ENCODE measurements at places on chromosomes 7 and 10.

DNA sequence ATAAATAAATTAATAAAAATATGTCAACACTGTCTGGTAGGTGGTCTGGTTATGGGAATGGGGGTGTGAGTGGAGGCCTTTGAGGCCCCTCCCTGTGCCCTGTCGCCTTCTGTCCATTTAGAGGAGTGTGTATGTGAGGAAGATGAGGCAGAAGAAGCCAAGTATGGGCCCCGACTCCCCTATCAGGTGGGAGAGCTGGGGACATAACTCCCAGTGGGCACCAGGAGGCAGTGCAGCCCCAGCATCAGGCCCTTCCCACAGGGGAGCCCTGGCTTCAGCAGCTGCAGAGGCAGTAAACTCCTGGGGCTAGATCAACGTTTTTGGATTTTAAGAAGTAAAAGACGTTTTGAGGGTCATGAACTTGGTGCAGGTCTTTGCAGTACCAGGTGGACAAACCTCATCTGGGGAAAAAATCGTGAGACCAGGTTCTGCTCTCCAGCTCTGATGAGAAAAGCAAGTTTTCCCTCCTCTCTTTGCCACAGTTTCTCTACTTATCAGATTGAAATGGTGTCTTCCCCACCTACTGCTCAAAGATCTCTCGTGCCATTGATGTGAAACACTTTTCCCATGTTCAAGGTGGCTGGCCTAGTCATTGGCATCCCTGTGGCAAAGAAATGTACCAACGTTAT, 167.8 kb upstream of the EEPD1 start:
- DNase-seq: peak; percentile 68

DNA sequence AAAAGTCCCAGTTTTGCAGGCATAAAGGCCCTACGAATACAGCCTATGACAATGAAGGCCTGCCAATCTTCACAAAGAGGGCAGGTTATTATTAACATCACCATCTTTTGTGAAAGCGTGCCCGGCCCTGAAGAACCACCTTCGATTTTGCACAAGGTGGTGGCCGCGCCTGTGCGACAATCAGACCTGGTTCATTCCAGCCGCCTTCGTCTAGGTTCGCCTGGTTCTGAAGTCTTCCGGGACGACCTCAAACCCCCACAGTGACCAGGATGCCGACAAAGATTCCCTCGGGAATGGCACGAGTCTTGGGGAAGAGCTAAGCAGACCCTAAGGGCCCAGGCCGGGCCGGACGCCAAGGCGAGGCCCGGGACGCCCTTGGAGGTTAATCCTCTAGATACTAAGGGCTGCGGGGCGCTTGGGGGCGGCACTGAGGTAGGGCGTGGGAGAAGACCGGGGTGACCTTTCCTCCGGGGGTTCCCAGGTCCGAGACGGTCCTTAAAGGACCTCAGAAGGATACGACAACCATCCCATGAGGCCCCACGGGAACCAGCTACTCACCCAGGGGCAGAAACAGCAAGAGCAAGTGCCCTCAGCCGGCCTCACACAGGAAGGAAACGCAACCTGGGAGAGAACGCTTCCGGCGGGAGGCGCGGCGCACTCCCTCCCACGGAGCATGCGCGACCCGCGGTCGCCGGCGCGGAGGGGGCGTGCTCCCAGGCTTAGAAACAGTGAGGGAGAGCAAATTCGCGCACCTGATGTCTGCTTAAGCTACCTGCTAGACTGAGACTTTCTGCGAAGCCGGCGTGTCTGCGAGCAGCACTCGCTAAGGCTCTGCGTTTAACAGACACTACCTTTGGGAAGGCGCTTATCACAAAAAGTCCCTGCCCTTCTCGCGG, at the start of gene ATAD1:
TSS of gene ATAD1 (minus strand) at position 618 of the 896 bp plus-strand sequence. CDS start 3,627 bp downstream, outside the sequence.
- DNase-seq: peak; percentile 90

DNA sequence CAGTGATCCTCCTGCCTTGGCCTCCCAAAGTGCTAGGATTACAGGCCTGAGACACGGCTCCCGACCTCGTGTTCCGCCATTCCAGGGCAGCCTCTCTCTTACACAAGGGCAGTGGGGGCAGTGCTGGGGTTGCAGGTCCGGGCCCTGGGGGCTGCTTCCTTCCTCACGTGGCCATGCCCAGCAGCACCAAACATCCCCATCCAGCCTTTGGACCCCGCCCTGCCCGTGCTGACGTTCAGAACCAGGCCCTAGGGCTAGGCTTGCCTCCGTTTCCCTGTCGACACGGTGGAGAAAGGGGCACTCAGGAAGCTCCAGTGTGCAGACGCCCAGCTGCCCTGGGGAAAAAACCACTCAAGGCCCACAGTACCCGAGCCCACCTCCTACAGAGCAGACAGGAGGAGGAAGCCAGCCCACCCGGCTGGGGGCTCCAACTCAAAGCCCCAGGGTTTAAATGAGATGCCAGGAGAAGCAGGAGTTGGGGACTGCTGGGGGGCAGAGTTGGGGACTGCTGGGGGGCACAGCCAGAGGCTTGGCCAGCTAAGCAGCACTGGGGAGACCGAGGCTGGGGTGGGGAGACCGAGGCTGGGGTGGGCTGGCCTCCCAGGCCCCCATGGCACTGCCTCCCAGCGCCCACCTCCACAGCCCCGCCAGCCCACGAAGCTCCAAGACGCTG, 35.9 kb downstream of the ADAP1 start:
- no peak for DNase-seq

- peak; percentile 32 for DNase-seq
Observed at GRCh38 chr7:44853391-44853790, 5.5 kb upstream of the H2AZ2 start.

DNA sequence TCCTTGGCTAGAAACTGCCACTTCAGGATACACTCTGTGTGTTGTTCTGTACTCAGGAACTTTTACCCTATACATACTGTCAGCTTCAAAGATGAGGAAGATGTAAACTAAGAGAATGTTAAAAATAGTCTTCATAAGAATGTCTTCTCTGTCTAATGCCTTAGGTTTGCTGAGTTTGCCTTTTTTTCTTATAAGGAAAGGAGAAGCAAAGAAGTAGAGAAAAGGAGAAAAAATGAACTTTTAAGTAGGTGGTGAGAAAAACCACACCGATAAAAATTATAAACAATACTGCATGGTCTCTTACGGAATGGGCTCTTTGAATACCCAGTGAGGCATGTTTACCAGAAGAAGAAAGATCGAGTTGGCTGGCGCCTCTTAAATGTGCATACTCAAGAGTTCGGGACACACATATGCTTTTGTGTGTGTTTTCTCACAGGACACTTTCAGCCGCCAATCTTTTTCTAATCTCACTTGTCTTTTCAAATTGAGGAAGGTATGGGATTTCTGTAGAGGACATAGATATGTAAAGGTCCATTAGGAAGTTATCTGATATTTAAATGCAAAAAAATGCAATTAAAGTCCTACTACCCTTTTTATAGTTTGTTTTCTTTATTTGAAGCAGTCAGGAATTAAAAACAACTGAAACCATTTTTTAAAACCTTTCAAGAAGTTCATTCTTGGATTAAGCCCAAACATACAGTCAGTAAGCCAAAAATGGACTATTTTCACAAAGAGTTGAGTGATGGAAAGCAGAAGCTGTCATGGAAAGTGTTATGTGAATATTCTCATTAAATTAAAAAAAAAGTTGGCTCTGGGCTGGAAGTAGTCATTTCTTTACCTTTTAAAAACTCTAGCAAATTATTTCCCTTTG, 100.6 kb upstream of the MDFIC start:
- DNase-seq: no peak

GRCh38 chr7:38819463-38819862, 89.5 kb downstream of the VPS41 start:
- no peak for DNase-seq

- no peak for DNase-seq
Observed at GRCh38 chr10:329361-330099, 194.3 kb downstream of the ZMYND11 start.
